ENCODE measurements at places on chromosomes 4 and X.
A peak's percentile ranks its signal among the peaks of the same experiment; 100 is the strongest.

GRCh38 chr4:46270986-46271596, 118.8 kb downstream of the GABRA2 start:
- DNase-seq, result no peak

DNA sequence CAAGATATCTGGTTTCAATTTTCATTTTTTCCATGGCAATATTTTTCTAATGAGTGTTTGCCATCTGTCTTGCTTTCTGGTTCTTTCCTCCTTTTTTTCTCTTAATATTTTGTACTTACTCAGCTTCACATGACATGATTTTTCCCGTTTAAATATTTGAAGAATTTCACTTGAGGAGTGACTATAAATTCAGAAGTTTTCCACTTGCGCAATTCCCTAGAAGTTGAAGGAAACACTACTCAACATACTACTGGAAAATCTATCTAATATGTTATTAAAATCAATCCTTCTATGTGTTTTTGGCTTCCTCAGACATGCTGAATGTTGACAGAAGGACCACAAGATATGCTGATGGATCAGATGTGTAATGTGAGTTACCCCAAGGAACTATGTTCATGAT, 36.8 kb upstream of the BANK1 start:
- no peak for DNase-seq

GRCh38 chr4:164924670-164925238, 47.8 kb downstream of the APELA start:
- no peak for DNase-seq

- DNase-seq, result peak; percentile 28
Measured at GRCh38 chr4:42519803-42520417, 122.6 kb downstream of the SHISA3 start.

- peak; percentile 78 for DNase-seq
Measured at GRCh38 chrX:154373340-154374306, 811 bp downstream of the FLNA start.

DNA sequence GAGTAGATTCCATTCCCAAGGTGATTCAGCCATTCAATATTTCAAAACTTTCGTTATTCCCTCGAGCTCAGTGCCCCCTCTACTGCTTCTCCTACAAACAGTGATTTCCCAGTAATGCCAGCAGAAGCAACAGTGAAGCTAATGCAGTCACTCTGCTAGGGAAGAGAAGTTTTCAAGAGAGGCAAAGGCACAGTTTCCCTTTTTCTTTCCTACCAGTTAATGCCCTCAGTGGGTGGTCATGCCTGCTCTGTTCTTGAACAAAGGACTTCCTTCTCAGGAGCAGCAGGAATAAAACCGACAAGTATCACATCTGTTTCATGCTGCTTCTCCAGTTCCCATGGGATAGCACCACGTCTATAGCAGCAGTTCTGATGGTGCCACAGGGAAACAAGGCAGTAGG, 317.2 kb downstream of the TENM3 start:
- DNase-seq, result no peak

- DNase-seq, result no peak
Measured at GRCh38 chr4:161061046-161061445, 1102.8 kb downstream of the FSTL5 start.

DNA sequence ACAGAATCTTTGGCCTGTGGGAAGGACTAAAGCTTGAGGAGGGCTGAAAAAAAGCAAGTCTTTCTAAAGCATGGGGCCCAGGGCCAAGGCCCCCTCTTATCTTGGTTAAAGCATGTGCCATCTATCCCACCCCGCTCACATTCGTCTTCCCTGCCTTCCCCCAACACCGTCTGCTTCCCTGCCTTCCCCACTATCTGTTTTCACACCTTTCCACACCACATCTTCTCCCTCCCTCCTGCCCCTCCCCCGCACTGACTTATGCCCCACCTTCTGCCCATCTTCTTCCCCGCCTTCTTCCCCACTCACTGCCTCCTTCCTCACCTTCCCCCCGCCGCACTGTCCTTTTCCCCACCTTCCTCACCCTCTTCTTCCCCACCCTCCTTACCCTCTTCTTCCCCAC, 890 bp upstream of the NAP1L5 start:
- DNase-seq, result no peak

DNA sequence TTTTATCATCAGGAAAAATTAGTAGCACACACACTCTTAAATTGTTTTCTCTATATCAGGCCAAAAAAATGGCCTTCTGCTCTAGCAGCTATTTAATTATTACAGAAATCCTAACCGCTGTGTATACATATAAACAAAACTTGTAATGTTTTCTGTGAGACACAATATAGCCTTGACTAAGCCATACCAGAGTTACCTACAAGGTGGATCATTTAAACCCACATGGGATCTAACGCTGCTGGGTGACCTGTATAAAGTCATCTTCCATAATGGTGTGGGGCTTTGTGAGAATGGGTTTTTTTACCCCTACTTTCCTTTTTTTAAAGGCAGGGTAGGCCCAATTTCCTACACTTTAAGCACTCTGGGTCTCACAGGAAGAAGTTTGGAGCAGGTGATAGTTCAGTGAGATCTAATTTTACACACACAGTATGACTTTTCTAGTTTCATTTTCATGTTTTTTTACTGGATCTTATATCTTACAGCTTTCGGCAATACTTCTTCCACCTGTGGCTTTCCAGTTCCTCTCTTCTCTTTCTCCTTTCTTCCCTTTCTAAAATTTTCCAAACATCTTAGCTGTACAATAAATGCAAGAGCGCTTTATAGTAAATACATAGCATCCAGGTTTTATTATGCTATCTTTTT, 66.9 kb upstream of the MMAA start:
- no peak for DNase-seq

- DNase-seq, result no peak
Measured at GRCh38 chrX:44010626-44011025, 37.4 kb upstream of the NDP start.

GRCh38 chr4:128831531-128832242, 22.2 kb downstream of the JADE1 start:
- DNase-seq, result no peak

- no peak for DNase-seq
Measured at GRCh38 chrX:103818842-103819619, 13.0 kb downstream of the RAB9B start.

DNA sequence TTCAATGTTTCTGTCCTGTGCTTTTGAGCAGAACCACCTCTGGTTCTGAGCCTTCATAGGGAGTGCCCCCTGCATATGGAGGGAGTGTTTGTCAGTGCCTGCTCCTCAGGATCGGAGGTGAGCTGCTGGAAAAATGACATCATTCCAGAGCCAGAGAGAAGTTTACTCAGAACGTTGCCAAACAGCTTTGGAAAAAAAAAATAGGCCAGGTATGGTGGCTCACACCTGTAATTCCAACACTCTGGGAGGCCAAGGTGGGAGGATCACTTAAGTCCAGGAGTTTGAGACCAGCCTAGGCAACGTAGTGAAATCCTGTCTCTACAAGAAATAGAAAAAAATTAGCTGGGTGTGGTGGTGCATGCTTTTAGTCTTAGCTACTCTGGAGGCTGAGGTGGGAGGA, 27.2 kb upstream of the PDLIM3 start:
- no peak for DNase-seq

DNA sequence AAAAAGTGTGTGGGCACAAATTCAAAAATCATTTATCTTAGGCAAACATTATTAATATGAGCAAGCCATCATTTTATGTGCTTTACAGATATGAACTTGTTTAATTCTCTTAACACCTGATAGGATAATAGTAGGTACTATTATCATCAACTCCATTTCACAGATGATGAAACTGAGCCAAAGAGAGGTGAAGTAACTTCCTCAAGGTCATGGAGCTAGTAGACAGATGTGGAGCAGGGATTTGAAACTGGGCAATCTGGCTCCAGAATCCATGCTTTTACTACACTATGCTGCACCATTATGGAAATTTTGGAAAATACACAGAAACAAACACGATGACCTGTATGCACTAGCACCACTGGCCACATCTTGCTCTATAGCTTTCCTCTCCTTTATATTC, 1.0 kb upstream of the PIN4 start:
- no peak for DNase-seq

- no peak for DNase-seq
Measured at GRCh38 chrX:16643176-16643575, 6.8 kb upstream of the S100G start.

DNA sequence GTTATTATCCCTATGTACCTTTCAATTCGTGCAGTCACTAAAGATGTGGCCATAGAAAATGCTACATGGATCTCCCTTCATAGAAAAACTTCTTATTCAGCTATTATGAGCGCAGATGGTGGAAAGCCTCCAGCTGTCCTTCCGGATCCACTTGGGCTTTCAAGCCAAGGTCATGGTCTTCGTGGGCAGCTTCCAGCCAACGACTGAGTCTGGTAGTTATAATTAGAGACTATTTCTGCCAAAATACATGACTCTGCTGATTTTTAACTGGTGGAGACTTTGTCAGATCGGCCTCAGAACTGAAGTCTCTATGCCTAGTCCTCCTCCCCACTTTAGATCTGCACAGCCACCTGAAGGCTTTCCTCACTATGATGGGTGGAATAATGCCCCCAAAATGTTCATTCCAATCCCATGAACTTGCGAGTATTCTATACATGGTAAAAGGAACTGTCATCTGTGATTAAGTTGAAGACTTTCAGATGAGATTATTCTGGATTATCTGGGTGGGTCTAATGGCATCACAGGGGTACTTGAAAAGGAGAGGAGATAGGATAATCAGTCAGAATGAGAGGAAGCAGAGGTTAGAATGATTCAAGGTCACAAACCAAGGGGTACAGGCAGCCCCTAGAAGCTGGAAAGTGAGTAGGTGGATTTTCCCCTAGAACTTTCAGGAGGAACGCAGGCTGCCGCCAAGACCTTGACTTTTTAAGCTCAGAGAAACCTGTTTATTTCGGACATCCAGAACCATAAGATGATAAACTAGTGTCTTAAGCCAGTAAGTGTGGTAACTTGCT, 171.1 kb upstream of the CXCL13 start:
- no peak for DNase-seq

DNA sequence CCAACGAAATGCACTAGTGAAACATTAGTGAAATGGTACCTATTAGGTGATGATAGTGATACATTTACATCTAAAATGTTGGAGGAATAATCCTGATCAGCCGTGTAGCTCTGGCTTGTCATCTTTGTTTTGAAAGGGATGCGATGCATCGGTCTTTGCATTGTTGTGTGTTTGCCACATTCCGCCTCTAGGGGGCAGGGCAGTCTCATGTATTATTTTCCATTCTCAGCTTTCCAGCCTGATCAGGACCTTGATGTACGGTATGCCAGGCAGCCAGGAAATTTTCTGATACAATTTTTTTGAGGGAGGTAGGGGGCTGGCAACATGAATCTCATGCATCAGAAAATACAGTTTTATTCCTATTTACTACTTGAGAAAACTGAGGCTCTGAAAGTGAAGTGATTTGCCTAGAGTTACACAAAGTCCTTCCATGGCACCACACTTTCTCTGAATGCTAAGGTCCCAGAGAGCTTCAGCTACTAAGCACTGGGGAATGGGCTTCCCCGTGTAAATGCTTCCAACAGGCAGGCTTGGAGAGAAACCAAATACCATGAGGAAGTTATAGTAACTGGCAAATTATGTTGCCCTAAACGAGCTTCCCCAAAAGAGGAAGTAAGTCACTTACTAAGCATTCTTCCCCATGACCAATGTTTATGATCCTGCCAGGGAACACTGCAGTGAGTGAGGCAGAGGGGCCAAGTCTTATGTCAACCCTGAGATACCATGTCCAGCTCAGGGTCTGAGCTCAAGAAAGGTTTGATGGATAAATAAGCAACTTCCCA, 31.8 kb upstream of the IQSEC2 start:
- DNase-seq, result peak; percentile 10

GRCh38 chr4:99033956-99034355, 38.4 kb downstream of the METAP1 start:
- DNase-seq, result no peak

- no peak for DNase-seq
Measured at GRCh38 chr4:16457944-16458343, 231.7 kb upstream of the TAPT1 start.

DNA sequence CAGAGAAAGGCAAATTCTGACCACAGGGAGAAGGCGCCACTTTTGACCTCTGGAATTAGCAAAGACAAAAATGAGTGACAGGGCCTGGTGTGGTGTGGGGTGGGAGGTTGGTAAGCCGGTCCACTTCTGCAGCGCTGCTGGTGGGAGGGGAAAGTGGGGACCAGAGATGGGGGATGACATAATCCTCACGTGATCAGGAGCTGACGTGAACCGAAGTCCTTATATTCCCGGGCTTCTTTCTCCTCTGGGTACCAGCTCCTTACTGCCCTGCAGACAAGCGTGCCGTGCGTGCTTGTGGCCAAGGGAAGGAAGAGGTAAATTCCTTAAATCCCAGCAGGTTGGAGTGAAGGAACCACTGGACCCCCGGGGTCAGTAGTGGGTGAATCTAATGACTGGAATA, at the start of gene TCEAL7:
TSS of gene TCEAL7 (plus strand) at position 249 of the 400 bp plus-strand sequence. CDS start 1,165 bp downstream, outside the sequence.
- DNase-seq, result no peak

DNA sequence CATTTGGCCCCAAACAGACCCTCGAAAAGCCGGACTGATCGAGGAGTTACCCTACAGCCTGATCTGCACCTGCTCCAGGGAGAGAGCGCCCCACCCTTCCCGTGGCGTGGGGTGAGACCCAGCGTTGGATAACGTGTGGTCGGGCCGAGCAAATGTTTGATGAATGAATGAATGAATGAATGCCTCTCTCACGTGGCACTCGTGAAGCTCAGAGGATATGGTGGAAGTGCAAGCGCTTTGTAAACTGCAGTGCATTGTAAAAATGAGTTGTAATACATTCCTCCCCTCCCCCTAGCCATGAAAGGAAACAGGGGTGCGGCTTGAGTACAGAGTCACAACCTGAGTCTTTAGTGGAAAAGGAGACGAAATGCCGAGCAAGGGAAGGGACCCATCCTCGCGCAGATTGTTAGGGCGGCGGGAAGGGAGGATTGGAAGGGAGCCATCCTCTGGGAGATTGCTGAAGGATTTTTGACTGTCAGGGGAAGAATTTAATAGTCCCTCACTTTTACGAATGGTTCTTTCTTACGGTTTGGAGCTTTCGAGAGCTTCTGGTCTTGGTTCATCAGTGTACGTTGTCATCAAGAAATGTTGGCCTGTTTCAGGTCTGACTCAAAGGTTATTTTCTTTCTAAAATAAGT, 772 bp upstream of the FBXW7 start:
- peak; percentile 7 for DNase-seq

GRCh38 chr4:159137176-159137575, 34.3 kb downstream of the RAPGEF2 start:
- DNase-seq, result no peak

- DNase-seq, result peak; percentile 39
Measured at GRCh38 chr4:111854494-111855087, 290.7 kb upstream of the FAM241A start.

- no peak for DNase-seq
Measured at GRCh38 chr4:185993328-185993973, 75.5 kb upstream of the TLR3 start.

GRCh38 chr4:185247151-185247550, 37.8 kb downstream of the SNX25 start:
- DNase-seq, result no peak

GRCh38 chr4:78024085-78024484, 33.0 kb upstream of the FRAS1 start:
- no peak for DNase-seq

DNA sequence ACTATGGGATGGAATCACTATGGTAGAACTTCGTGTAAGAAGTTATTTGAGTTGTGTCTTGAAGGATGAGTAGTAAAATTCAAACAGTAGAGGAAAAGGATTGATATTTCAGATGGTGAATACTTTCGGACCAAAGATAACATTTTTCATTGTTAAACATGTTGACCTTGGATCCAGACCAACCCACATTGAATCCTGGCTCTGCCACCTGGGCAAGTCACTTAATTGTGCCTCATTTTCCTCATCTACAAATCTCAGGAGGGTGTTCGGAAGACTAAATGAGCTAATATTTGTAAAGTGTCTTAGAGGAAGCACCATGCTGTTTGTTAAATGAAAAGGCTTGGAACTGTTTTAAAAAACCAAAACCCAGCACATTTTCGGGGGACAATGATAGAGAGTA, 1.4 kb upstream of the AIFM1 start:
- DNase-seq, result no peak
